NCI-H1105 (cell line): ENCODE measurements at places on chromosomes 7 and 10.

DNA sequence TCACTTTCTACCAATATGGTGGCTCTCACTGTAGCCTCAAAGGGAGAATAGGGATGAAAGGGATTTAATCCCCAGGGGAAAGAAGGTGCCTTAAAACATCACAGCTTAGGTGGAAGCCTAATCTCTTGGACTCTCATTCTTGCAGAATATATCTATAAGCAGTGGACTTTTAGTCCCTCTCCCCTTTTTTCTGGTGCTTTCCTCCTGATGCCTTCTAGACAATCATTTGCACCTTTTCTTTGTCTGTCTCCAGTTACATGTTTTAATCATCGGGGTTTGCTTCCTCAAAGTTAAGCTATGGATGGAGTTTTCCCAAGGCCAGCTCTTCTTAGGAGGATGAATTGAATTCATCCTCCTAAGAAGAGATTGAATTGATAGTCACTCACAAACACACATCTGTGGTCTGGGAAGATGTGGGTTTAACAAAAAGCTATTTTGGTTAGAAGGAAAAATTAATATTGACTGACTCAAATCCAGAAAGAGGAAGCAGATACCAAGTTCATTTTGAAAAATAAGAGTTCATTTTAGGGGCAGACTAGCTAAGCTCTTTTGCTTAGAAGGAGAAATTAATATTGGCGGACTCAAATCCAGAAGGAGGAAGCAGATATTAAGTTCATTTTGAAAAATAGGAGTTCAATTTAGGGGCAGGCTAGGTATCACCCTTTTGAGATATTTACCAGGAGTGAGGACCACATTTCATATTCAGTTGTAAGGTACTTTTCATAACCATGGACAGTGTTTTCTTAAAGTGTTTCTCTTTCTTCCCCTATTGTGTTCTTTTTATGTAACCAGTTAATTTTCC lies 35.2 kb upstream of the PLEKHS1 start:
- DNase-seq = no peak

GRCh38 chr10:45514291-45515270 lies 140.6 kb downstream of the ALOX5 start:
- peak; percentile 60 for DNase-seq

DNA sequence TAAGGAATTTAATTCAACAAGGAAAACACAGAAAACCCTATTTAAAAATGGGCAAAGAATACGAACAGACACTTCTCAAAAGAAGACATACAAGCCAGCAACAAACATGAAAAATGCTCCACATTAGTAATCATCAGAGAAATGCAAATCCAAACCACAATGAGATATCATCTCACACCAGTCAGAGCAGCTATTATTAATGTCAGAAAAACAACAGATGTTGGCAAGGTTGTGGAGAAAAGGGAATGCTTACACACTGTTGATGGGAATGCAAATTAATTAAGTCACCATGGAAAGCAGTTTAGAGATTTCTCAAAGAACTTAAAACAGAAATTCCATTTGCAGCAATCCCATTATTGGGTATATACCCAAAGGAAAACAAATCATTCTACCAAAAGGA lies 55.2 kb downstream of the GCC1 start:
- DNase-seq = no peak

GRCh38 chr10:123380491-123381085 lies 226.4 kb downstream of the BUB3 start:
- DNase-seq = no peak

- no peak for DNase-seq
Observed at GRCh38 chr10:124614003-124614659, 130.0 kb downstream of the FAM53B start.

DNA sequence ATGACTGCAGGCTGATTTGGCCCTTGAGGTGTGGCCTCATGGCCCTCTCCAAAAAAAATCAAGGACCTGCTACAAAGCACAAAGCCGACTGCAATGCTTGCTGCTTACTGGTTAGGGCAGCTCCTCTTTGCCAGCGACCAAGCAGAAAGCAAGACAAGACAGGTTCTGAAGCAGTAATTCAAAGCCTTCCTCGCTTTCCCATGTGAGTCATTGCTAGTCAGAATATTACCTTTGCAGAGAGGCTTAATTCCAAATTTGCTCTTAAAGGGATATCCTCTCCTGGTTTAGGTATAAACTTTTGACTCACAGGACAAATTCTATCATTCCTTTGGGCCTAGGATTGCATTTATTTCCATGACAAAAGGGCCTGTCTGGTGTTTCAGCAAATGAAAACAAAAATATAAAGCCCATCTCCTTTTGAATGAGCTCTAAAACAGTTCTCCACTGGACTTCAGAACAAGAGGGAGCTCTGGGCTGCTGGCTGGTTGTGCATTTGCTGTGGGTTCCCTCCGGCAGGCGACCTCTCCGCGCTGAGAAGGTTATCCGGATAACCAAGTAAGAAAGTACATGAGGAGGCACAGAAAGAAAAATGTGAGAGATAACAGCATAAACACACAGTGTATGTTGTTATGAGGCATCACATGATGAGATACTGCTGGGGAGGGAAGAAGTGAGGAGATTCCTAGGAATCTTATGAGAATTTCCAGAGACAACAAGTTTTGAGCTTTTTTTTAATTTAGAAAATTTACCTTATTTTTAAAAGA lies 90.8 kb downstream of the EGFR start:
- no peak for DNase-seq

- no peak for DNase-seq
Observed at GRCh38 chr10:24457661-24458318, 248.9 kb downstream of the KIAA1217 start.

- no peak for DNase-seq
Observed at GRCh38 chr7:44473295-44473694, 17.2 kb downstream of the NUDCD3 start.

DNA sequence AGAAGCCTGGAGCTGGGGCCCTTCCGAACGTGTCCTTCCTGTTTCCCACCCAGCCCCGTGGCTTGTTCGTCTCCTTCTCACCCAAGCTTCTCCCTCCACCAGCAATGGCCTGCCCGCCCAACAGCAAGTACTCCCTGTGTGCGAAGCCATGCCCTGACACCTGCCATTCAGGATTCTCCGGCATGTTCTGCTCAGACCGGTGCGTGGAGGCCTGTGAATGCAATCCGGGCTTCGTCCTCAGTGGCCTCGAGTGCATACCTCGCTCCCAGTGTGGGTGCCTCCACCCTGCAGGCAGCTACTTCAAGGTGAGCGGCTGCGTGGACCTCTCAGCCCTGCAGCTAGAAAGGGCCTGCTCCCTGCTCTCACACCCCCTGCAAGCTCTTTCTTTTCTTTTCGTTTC lies 31.9 kb downstream of the ZAN start:
- DNase-seq = no peak

GRCh38 chr10:102827597-102827975 lies 9.6 kb downstream of the CYP17A1 start:
- no peak for DNase-seq

DNA sequence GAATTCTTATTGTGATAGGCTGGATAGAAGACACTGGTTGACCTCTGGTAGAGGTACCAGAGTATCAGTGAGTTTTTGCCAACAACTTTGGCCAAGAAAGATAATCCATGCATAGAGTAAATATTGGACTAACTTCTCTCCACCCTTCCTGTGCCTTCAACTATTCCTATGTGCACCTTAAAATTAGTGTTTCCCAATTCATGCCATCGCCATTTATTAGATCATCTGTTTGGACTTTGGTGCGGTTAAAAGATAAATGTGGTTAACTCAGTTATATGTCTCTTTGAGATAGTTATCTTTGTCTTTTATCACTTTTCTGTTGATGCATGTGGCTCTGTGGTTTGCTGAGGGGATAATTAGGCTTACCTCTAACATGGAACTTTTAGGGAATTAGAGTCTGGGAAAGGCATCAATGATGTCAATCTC lies 4.6 kb downstream of the PAPSS2 start:
- no peak for DNase-seq

DNA sequence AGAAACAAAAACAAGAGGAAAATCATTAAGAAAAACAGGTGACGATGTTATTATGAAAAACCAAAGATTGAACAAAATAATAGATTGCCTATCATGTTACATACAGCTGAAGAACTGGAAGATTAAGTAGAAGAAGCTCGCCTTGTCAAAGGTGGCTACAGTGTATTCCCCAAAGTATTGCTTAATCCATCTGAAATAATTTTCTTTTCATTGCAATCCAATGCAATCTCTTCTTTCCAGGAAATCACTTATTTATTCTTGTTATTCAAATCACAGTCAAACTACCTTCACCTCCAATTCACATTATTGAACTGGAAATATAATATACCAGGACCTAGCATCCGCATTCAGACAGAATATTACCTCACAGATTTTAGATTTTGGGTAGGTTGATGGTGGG lies 235.9 kb downstream of the AHR start:
- no peak for DNase-seq

GRCh38 chr7:131197920-131198615 lies 129.6 kb upstream of the MKLN1 start:
- no peak for DNase-seq

DNA sequence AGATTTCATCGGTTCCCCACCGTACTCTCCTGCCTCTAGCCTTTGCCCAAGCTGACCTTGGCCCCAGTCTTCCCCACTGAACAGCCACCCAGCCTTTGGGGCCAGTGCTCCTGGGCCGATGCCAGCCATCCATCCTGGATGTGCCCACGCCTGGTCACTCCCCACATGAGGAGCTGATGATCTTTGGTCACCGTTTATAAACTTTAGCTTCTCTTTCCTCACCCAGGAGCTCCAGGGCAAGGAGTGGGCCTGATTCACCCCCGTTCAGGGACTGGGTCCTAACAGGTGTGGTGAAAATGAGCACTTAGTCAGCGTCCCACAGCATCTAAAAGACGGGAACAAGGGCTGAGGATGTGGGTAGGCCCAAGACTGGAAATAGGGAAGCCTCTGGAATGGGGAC lies 22.9 kb downstream of the GTF2IRD1 start:
- no peak for DNase-seq

DNA sequence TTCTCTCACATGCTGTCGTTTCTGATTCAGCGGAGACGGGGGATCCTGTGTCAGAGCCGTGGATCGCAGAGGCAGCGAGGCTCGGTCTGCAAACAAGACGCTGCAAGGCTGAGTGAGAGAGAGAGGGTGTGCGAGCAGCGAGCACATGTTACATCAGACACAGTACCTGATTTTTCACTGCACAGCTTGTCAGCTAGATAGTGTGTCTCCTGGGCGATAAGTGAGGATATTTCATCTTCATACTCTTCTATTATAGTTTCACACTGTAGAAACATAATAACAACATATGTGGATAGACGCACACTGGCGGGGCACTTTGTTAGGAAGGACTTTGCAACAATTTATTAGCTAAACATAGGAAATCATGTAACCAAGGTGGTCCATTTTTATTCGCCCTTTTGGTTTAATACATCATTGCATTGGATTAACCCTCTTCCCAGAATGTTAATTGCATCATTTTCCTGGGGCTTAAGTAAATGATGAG lies 39.5 kb downstream of the CNPY1 start:
- DNase-seq = no peak

DNA sequence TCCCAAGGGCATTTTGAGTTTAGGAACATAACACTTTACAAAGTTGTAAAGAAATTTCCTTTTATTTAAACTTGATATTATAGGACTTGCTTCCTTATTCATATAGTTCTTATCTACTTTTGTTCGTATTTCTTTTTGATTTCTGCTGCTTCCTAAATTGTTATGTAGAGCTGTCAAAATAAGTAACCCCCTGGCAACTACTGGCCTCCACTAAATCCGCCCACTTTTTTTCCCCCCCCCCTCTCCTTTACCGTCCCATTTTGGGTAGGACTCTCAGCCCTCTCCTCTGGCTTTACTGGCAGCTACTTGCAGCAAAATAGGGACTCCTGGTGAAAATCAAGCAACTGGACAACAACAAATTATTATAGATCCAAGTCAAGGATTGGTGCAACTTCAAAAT lies 1.1 kb downstream of the SP4 start:
- DNase-seq = no peak

DNA sequence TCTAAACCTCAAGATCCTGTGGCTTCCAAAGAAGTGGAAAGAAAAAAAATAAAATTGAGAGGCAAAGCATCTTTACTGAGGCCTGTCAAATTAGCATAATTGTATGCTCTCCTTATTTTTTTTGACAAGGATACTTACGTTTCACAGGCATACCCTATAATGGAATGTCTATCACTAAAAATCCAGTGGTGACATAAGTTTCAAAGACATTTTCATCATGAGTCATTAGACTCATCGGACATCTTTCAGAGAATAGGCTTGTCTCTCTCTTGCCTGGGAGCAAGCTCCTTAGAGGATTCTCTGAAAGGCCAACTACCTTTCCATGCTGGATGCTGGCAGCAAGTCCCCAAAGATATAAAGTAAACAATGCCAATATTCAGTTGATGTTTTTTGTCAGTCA lies 380.7 kb upstream of the STEAP1 start:
- DNase-seq = no peak

- no peak for DNase-seq
Observed at GRCh38 chr7:138584283-138584682, 116.9 kb downstream of the SVOPL start.

- DNase-seq = no peak
Observed at GRCh38 chr10:121379013-121379412, 219.2 kb downstream of the FGFR2 start.

GRCh38 chr10:50538555-50539398 lies 85.0 kb downstream of the SGMS1 start:
- DNase-seq = no peak

GRCh38 chr7:4745971-4746919 lies 29.2 kb upstream of the AP5Z1 start:
- DNase-seq = no peak

GRCh38 chr7:92590711-92591310 lies 621 bp upstream of the FAM133B start:
- no peak for DNase-seq
